ENCODE measurements at places on chromosomes 1 and 21.

- DNase-seq: no peak
Observed at GRCh38 chr1:165857046-165857801, 29.8 kb downstream of the UCK2 start.

GRCh38 chr1:29120367-29120766 is 3.3 kb downstream of the TMEM200B start:
- no peak for DNase-seq

DNA sequence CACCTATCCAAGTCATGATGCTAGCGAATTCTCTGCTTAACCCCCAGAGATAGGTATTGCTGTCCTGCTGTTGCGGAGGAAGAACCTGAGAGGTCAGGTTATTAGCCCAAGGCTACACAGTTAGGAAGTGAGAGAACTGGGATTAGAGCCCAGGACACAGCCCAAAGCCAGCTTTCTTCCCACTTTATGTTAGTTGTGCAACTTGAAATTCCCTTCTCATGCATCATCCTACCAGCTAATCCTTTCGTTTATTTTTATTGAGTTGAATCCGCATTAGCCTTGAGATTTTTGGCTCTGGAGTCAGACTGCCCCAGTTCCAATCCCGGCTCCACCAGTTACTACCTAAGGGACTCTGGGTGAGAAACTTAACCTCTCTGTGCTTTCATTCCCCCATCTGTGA is 65.4 kb downstream of the PLEKHA6 start:
- DNase-seq: no peak

- no peak for DNase-seq
Observed at GRCh38 chr1:109804660-109805059, 40.9 kb upstream of the EPS8L3 start.

DNA sequence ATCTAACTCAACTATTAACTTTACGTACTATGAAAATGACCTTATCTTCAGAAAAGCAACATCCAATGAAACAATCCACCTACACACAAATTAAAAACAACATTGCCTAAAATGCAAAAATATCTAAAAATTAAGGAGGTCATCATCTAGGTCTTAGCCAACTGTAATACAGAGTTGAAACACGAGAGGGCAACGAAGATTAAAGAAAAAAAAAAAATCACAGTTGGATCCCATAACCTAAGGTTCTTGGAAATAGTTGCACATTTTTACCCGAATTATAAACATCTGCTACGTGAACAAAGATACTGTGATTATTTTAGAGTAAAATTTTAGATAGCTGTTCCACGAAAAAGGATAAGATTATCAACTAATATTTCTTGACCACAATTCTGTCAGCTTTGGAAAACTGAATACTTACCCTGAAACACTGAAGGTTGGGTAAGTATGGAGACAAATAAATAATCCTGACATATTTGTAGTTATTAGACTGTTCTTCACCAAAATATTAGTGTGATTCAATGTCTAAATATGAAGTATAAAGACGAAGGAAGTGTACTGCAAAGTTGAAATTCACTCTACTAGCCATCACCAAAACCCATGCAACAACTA is 88.0 kb upstream of the AK4 start:
- no peak for DNase-seq

GRCh38 chr1:53315046-53315445 is 12.8 kb downstream of the LRP8 start:
- DNase-seq: no peak
